ENCODE measurements at places on chromosomes 2 and 18.

- DNase-seq = no peak
These were observed 188.6 kb downstream of the MYCN start for GRCh38 chr2:16128746-16129610.

DNA sequence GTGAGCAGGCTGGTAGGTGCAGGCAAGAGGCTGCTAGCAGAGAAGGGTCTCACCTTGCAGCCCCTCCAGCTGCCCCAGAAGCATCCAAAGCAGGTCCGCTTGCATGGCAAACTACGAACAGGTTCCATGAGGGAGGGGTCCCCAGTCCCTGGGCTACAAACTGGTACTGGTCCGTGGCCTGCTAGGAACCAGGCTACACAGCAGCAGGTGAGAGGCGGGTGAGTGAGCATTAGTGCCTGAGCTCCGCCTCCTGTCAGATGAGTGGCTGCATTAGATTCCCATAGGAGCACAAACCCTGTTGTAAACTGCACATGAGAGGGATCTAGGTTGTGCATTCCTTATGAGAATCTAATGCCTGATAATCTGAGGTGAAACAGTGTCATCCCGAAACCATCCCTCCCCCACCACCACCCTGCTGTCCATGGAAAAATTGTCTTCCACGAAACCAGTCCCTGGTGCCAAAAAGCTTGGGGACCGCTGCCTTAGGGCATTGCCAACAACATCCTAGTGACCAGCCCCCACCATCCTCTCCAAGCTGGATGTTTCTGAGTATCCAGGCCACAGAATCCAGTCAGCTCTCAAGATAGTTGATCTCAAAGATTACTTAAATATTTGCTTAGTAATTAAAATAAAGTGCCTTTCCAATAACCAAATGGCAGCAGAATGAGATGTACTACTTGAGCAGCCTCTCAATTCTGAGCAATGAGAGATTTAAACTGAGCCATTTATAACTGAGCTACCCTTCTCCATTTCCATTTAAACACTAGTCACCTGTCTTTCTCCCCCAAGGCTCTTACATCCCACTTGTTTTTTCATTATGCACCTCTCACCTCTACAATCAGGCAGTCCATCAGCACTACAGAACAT is 32.4 kb downstream of the LRP2 start:
- no peak for DNase-seq

DNA sequence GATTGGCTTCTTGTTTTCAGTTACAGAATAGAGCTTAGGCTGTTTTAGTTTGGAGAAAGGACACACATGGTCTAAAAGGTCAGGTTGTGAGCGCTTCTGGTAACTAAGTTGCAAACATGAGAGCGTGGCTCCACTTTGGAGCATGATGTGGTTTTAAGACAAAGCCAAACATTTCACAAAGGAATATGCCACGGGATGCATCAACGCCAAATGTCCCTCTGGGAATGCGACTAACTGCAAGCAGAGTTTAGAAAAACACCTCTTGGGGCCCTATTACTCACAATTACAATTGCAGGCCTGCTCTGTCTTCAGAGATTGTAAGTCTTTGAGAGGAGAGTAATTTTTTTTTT is 25.4 kb downstream of the MYO7B start:
- DNase-seq = no peak

GRCh38 chr2:1517786-1518185 is 104.5 kb downstream of the TPO start:
- DNase-seq = no peak

GRCh38 chr2:228417956-228418355 is 236.5 kb upstream of the SPHKAP start:
- DNase-seq = no peak

DNA sequence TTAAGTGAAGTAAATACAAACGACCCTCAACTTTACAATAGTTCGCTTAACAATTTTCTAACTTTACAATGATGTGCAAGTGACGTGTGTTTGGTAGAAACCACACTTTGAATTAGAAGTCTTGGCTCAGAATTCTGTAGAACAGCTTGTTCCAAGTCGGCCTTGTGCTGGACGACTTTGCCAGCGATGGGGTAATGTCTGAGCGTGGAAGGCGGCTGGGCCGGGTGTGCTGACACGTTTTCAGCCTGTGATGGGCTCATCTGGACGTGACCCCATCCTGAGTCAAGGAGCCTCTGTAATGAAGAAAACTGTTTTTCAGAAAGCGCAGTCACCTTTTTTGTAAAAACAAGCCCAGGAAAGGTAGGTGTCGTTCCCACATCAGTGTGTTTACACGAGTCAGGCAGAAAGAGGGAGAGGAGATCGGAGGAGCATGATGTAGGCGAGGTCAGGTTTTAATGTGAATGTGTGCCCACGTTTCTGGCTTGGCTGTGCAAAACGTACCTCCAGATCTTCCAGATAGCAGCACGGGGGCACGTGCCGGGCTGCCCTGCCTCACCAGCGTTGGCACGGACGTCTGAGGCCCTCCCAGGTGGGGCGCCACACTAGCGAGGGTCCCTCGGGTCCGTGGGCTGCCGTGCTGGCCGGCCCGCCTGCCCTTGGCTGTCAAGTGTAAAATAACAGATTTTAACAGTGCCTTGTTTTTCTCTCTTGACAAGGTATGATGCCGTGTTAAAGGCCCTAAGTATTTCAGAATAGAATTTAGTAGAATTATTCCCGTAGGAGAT is 54.6 kb downstream of the CTDP1 start:
- no peak for DNase-seq

GRCh38 chr18:66749030-66749429 is 145.1 kb upstream of the CDH19 start:
- DNase-seq = no peak

DNA sequence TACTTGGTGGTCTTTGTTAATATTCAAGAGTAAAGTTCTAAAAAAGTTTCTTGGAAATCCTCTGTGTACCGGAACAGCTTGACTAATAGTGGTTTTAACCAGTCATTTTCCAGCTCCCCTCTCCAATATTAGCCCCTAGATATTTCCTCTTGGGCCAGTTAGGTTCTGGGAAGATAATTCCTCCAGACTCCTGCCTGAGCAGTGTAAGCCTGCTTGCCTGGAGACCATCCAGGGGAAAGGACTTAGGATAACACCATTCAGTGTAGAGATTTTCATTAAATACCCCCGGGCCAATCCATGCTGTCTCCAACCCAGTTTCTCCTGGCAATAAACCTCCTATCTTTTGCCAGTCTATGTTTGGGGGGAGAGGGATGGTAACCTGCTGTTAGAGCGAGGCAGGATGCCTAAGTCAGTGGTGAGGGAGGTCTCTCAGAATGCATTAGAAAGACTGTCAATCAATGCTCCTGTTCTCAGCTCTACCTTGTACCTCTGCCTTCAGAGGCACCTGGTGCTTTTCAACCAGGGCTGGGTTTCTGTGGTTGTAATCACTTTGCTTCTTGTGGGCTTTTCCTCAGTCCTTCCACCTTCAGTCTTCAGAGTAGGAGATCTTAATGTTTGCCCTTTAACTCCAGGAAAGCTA is 186.4 kb downstream of the RNF152 start:
- DNase-seq = no peak

DNA sequence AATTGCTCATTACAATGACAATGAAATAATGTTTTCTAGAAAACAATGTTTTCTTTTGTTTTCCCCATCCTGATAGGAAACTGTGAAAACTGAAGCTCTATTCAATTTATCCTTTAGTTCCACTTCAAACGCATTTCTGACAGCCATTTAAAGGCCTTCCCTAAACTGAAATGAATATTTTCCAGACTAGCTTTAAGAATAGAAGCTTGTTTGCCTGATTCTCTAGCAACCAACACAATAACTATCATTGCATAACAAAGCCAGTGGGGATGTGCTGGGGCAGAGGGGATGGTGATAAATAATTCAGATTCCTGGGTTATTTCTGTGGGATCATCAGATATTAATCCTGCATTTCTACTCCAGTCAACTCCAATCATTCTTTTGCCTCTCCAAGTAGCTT is 427.1 kb downstream of the RND3 start:
- no peak for DNase-seq

DNA sequence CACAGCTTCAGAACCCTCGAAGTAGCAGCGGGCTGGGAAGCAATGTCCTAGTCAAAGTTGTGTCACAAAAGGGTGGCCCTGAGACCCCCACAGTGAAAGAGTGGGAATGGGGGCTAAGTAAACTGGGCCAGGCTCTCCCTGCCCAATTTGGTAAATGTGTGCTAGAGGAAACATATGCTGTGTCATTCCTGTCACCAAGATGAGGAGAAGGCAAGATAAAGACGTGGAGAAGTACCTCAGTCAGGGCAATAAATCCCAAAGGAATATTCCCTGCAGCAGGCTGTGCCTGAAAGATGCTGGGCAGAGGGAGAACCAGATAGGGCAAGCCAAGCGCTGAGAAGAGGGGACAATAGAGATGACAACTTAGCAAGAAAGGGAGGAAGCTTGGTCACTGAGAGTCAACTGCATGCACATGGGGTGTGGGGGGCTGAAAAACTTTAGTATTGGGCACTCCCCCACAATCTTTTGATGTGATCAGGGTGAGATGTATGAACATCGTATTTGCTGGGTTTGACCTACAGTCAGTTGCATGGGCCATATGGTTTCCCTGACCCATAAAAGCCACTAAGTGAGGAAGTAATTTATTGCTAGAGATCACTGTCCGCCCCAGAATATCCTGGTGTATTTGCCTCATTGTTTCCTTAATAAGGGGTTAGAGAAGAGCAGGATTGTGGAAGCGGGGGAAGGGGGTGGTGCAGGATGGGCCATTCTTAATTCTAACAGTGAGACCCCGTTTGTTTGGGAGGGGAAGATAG is 49.9 kb upstream of the CXCR4 start:
- no peak for DNase-seq

DNA sequence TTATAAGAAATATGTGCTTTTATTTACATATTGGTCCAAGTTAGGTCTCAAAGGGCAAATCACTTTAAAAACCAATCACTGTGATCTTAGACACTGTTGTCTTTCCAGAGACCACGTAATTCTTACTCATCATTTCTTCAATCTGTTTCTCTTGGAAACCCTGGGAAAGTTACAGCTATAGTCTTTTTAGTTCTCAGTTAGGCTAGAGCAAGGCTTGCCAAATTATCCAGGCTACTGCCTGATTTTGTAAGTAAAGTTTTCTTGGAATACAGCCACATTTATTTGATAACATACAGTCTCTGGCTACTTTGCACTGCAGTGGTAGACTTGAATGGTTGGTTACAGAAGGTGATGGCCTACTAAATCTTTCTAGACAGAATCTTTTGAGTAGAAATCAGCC is 106.0 kb downstream of the KIAA1328 start:
- DNase-seq = no peak

DNA sequence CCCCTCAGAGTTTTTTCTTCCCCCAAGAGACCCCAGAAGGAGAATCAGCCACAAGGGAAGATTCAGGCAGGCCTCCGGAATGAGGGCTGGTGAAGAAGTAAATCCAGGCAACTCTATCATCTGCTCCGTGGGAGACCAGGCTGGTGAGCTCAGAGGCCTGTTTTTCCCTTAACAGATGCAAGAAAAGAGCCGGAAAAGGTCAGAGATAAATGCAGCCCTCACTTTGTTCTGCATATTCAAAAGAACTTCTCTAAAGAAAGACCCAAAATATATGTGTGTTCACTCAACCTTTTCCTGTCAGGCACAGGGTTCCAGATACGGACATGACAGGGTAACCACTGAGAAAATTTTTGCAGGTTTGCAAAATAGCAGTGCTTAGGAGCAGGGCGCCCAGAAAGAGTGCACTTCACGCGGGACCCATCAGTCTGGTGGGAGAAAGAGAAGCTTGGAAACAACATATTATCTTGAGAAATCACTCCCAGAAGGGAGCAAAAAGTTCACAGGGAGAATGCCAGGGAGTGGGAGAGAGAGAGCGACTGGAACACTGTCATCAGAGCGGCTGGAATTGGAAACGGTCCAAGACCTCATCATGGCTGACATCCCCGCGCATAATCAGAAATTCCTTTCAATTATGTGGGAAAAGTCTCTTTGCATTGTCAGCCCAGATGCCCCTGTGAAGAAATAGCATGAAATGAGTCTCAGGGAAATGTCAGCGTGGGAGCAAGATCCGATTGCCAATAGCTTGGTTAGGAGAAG is 244.8 kb upstream of the SLC14A2 start:
- no peak for DNase-seq

GRCh38 chr2:237290261-237290660 is 123.7 kb downstream of the COL6A3 start:
- DNase-seq = no peak

- DNase-seq = no peak
These were observed 222.5 kb downstream of the DLGAP1 start for GRCh38 chr18:4232656-4233055.

DNA sequence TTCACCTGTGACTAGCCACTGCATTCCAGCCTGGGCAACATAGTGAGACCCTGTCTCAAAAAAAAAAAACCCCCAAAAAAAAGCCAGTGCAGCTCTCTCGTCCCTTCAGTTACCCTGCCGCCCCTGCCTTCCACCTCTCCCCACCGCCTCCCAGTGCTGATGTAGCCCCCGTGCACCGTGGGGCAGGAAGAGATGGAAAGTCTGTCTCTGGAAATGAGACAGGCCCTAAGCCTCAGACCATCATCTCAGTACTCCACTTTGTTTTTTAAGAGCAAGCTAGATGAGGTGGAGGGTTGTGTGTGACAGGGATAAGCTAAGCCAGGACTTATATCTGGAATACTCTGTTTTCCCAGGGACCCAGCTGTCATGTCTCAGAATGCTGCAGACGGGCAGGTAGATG is 32.0 kb downstream of the MERTK start:
- DNase-seq = no peak

DNA sequence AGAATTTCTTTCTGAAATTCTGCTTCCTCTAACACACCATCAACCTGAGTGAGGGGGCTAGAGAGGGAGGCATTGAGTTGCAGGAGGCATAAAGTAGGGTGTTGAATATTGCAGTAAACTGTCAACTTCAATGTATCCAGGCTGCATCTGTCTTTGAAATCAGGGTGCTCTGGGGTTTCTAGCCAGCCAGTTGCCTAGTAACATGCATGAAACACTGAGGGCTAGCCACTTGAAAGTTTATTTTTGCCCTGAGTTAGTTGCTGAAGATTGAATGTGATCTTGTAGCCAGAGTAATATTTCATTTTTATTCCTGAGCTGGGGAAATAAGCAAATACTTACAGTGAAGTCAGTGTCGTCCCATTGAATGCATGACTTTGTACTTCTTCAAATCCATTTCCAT is 41.9 kb downstream of the LHCGR start:
- no peak for DNase-seq

DNA sequence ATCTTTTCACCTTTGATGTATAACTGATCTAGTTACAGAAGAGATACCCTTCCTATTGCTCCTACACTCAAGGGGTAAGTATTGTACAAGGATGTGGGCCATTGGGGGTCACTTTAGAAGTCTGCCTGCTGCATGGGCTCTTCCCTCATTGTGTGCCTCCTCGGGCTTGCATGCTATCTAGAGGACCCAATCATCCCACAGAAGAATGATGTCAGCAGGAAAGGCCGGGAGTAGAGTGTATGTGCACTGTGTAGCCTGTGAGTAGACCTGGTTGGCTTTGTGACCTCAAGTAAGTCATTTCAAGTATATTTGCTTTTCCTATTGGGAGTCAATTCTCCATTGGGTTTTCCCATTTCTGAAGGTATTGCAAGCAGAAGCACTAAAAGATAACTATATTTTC is 129.5 kb upstream of the TRIB2 start:
- no peak for DNase-seq

- DNase-seq = no peak
These were observed 15.7 kb downstream of the CRIM1 start for GRCh38 chr2:36371070-36371874.

Measured in activated naive CD4-positive, alpha-beta T cell treated with anti-CD3 and anti-CD28 coated beads, Interleukin-2, amount 50 U/mL, for 16 hours (primary cell).